ENCODE measurements at places on chromosomes 11 and 22.

DNA sequence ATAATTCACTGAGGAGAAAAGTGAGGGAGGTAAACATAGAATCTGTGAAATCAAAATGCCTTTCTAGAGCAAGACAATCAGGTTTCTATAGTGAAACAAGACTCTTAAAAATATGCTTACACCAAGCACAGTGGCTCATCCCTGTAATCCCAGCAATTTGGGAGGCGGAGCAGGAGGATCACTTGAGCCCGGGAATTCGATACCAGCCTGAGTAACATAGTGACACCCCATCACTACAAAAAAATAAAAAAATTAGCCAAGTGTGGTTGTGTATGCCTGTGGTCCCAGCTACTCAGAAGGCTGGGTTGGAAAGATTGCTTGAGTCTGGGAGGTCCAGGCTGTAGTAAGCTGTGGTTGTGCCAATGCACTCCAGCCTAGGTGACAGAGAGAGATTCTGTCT is 43.2 kb upstream of the ME3 start:
- no peak for DNase-seq

DNA sequence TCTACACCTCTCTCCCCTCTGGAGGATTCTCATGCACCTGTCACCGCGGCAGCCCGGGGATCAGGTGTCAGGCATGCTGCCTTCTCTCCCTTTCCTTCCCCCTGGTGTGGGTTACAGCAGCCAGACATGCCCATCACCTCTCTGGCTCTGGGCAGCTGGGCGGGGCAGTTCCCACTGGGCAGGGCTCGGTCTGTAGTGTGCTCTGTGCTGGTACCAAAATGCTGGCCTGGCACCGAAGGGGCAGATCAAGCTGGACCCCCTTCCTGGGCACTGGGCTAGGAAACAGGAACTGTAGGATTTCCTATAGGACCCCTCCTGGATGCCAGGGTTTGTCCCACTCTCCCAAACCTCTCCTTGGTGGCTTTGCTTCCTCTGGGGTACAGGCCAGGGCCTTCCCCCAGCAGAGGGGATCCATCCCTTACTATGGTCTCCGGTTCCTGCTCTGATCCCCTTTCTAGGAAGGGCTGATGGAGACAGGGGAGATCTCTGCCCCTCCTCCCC is 821 bp downstream of the GAL3ST1 start:
- DNase-seq: no peak

- DNase-seq: no peak
Measured at GRCh38 chr11:131109257-131109656, 193.0 kb upstream of the SNX19 start.

DNA sequence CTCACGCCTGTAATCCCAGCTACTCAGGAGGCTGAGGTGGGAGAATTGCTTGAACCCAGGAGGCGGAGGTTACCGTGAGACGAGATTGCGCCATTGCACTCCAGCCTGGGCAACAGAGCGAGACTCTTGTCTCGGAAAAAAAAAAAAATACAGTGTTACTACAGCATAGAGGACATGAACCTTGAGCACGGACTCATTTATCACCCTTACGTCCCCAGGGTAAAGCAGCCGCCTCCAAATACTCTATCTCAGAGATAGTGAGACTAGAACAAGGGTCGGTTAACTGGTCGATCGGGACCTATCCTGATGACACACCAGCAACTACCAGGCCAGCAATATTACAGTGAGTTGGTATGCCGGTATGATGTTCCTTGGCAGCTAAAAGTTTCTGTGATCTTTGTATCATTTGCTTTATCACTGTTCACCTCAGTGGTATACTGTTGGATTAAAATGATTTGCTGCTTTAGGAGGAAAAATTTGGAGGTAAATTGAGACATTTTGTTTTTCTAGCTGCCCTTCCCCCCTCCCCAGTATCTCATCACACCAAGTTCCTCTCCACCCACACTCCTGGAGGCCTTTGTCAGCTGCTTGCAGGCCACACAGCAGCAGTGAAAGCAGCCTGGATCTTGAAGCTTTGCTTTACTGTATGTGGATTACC is 7.0 kb upstream of the SIDT2 start:
- DNase-seq: no peak

- no peak for DNase-seq
Measured at GRCh38 chr11:128988242-128988970, 45.7 kb upstream of the TP53AIP1 start.

- no peak for DNase-seq
Measured at GRCh38 chr11:45179686-45180178, 33.3 kb downstream of the PRDM11 start.

DNA sequence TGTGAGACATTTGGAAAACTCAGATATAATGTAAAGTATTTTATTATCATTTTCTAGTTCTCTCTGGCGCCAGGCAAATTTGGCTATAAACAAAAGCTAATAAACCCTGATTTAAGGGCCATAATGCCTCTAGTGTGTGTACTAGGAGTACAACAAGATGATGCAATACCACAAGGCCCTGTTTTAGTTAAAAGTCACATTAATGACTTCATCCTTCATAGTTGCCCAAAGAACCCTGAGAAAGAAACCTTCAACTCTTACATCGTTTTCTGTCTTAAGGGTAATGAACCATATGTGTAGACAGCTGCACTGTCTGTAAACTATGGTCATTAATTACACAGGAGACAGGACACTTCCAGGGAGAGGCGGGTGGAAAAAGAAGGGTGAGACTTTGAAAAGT is 538.4 kb downstream of the FAM181B start:
- no peak for DNase-seq

DNA sequence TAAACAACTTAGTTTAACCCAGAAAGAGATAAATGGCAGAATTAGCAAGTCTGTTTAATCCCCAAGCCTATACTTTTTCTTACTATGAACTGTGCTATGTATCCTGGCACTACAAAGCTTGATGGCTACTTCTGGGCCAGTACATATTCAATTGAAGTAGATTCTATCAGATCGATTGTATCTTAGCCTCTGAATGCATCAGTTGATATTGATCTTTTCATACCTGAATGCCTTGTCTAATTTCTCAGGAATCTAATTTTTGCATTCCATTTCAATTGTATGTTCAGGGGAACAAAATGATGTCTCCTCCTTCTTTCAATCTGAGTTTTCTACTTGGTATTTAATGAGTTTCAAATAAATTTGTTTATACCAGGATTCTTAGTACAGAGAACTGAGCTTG is 1137.9 kb downstream of the LRRC4C start:
- no peak for DNase-seq

GRCh38 chr11:61168800-61169199 is 7.6 kb upstream of the VPS37C start:
- DNase-seq: no peak

- DNase-seq: no peak
Measured at GRCh38 chr11:16346975-16347374, 9.4 kb downstream of the SOX6 start.

GRCh38 chr11:121293288-121293594 is 670 bp downstream of the SC5D start:
- no peak for DNase-seq

DNA sequence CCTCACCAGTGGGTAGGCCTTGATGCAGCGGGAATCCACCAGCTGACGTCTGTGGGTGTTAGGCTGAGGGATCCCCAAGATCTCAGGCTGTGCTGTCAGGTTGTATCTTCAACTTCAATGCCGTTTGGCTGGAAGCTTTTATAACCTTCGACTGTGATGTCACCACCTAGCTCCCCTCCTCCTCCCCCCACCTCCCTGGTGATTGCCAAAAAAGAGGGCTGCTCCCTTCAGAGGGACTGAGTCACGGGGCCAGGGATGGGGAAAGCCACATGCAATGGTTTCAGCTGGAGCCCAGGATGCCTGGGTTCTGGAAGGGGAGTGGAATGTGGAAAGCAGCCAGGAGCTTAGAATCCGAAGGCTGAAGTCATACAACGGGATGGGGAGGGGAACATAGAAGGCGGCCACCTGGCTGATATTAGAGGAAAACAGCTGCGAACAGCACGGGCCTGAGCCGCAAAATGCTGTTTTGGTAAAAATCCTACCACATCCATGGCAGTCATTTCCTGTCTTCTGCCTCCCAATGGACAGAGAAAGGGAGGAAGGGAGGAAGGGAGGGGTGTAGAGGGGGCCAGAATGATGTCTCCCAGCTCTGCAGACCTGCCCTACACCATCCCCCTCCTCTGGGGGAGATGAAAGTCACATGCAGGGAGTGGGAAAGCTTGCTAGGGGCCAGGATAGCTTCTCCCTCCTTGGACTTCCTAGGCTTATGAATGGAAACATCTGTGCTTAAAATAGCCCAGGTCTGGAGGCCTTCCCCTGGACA is at the start of gene LRRN4CL:
TSS of gene LRRN4CL (minus strand) at position 110 of the 763 bp plus-strand sequence. CDS start 1,022 bp downstream, outside the sequence.
- DNase-seq: no peak

- DNase-seq: no peak
Measured at GRCh38 chr22:49460592-49461281, 366.9 kb downstream of the BRD1 start.

GRCh38 chr11:106409222-106409621 is 331.8 kb downstream of the AASDHPPT start:
- DNase-seq: no peak

DNA sequence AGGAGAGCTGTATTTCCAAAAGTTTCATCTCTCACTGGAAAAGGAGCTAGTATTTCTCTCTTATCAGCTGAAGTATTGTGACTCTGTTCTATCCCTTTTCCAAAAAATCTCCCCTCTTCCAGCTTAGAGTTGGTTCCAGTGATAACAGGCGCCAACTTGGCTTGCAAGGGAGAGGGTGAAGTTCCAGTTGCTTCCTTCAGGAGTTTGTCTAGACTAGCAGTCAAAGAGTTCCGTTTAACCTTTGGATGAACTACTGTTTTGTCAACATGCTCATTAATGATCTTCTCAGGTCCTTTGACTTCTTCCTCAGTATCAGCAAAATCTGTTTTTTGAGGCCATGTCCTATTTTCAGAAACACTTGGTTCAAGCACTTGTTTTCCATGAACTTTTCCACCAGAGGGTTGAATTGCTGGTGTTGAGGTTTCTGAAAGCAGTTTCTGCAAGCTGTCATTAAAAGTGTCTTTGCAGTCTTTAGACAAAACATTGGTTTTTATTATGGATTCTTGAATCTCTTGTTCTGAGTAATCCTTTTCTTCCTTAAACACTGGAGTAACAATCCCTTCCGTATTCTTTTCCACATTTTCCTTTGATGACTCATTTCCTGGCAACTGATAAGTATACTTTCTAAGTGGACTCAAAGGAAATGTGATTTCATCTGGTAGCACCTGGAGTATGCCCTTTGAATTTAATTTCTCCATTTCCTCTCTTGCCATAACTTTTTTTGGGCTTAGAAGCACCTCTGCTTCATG is 39.7 kb upstream of the CCDC89 start:
- DNase-seq: no peak

- DNase-seq: no peak
Measured at GRCh38 chr11:115324581-115325432, 179.4 kb downstream of the CADM1 start.

DNA sequence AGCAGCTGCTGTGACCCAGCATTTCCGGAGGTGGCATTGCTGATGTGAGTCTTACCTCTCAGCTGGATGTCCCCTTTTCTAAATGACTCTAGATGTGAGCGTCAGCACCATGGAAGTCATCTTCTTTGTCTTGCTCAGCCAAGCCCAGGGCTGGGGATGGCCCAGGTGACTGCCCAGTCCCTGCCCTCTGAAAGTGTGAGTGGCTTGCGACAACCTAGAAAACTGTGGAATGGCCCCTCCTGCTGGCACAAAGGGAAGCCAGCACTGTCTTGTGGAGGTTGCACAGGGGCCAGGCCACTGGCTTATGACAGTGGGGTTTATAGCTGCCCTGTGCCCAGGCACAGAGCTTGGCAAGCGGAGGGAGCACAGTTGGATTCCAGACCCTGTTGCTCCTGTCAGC is 6.2 kb downstream of the TUB start:
- no peak for DNase-seq

GRCh38 chr22:26168330-26168851 is 871 bp upstream of the SEZ6L start:
- no peak for DNase-seq

DNA sequence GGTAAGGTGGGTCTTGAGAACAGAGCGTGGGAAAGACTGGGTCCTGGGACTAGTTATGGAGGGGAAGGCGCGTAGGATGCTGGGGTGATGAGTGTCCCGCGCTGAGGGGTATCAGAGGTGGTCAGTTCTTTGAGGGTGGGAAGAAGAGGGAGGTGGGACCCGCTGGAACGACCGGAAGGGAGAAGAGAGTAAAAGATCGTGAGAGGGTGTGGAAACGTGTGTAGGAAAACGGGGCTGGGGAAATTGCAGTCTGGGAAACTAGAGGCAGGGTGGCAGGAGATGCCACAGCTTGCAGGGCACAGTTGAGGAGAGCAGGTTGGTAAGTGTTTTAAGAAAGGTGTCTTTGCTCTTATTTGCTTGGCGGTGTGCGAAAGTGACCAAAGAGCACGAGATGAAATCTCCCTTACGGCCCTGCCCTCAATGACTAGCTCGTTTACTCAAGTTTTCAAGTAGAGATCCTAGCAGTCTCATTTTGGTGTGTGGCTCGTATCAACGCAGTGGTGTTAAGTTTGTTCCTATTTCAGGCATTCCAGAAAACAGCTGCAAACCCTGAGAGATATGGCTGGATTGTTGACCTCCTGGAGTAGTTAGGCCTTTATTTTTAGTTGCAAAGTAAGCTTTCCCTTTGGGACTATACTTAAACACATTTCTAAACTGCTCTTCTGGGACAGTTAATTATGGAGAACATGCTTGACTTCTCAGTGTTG is 615 bp downstream of the STT3A start:
- DNase-seq: no peak

GRCh38 chr22:45336971-45337431 is 27.3 kb downstream of the FAM118A start:
- no peak for DNase-seq

DNA sequence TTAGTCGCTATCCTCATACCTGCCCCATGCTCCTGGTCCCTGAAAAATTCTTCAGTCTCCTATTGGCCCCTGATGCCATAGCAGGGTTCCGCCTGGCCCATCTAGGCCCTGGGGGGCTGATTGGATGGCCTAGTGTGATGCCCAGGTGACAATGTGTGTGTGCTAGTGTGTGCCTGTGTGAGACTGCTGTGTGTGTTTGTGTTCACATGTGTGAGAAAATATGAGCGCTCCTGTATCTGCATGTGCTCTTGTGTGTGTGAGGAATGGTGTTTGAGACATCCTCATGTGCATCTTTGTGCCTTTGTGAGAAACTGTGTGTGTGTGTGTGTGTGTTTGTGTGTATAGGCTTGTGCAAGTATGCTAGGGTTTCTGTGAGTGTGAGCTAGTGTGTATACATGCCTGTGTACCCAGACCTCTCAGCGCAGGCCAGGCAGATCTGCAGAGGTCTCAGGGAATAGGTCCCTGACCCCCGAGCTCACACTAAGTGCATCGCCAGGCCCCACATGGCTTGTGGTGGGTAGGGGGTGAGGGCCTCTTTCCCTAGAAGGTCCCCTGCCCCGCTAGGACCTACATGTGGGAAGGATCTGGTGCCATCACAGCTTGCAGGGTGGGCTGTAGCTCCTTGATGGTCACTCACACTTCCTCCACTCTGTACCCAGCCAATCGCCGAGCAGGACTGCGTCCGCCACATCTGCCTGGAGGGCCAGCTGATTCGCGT is 64.6 kb downstream of the OTOG start:
- DNase-seq: no peak

DNA sequence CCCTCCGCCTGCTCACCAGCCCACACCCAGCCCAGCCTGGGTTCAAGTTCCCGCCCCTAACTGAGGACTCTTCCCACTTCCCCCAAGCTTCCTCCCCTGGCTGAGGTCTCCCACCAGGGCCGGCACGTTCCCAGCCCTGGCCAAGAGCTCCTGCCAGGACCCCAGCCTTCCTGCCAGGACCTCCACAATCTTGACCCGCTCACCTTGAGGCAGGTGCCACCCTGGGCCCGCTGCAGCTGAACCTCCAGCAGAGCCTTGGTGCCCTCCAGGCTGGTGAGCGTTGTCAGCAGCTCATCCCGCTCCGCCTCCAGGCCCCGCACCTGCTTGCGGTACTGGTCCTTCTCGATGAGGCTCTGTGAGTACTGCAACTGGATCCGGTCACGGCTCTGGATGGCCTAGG is 13.2 kb downstream of the CARD10 start:
- no peak for DNase-seq

Data from stimulated activated CD4-positive, alpha-beta T cell treated with anti-CD3 and anti-CD28 coated beads, Interleukin-2, amount 100 ng/mL, for 4 hours (primary cell).